Neural crest cell (in vitro differentiated cells): ENCODE measurements at places on chromosomes 1 and 21.

DNA sequence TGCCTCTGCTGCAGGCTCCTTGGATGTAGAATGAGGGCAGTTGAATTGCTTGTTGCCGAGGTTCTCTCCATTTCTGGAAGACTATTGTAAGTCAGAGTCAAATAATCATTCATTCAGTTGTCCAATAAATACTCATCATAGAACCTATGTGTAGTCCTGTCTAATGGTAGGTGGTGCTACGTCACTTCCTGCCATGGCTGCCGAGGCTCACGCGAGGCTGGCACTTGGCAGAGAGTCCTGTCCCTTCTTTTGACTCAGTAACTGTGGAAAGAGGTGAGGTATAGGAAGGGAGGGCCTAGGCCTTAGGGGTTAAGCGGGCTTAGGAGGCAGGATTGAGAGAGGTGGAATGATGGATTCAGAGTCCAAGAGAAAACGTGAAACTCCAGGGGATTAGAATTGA is 9.7 kb downstream of the ADARB1 start:
- DNase-seq = no peak

DNA sequence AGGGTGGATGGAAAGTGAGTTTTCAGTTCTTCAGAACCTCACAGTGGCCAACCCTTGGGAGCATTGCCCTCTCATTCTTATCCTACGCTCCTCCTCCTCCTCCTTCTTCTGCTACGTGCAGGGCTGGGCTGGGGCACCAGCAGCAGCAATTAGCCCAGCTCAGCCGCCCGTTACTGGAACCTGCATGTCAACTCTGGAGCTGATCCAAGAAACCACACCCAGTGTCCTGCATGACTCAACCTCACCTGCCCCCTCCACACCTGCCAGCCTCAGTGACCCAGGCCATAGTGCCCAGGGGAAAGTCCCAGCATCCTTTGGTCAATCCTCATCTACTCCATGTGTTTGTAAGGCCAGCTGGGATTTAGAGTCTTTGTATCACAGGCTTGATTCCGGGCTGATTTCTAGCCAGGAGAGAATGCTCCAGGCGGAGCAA is 12.6 kb downstream of the ELF3 start:
- DNase-seq = no peak

- no peak for DNase-seq
These were observed 2.3 kb downstream of the SLC2A5 start for GRCh38 chr1:9066945-9067807.

DNA sequence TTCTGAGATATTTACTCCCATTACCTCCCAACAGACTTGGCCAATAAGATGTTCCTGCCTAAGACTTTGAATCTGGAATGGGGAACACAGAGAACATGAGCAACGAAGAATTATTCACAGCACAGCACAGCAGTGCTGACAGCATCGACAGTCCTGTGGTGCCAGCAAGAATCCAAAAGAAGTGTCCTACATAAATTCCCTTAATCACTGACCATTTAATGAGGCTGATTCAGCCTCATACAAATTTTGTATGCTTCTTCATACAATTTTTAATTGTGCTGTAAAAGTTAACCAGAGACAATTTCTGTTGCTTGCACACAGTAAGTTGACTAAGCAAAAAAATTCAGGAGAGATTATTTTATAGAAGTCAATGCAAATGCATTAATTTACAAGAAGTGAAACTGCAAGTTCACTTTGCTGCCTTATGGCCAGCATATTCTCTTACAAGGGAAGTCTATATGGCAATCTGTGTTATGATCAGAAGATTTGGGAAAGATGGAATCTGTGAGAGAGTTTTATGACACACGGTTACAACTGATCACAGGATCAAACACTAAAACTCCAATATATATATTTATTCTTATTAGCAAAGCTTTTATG is 855.9 kb downstream of the LTN1 start:
- DNase-seq = no peak

- DNase-seq = peak; percentile 29
These were observed 262.9 kb upstream of the PROX1 start for GRCh38 chr1:213724640-213725536.

- no peak for DNase-seq
These were observed 1351.6 kb downstream of the AMY1C start for GRCh38 chr1:105101261-105101660.

GRCh38 chr1:36912365-36912865 is 121.9 kb downstream of the GRIK3 start:
- no peak for DNase-seq

GRCh38 chr1:186183219-186183618 is 191.8 kb downstream of the TPR start:
- DNase-seq = no peak

DNA sequence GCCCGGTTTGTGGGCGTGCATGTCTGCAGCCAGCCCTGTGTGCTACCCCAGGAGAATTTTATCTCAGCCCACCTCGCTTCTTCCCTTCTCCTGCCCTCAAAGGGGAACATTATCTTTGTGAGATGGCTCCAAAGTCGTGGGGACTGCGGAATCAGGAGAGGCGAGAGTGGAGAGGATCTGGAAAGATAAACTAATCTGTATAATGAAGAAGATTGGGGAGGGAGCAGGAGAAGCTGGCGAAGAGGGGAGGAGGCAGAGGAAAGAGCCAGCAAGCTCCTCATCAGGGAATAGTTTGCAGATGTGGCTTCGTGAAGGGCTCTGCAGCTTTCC is 310.3 kb downstream of the MATN1 start:
- no peak for DNase-seq

DNA sequence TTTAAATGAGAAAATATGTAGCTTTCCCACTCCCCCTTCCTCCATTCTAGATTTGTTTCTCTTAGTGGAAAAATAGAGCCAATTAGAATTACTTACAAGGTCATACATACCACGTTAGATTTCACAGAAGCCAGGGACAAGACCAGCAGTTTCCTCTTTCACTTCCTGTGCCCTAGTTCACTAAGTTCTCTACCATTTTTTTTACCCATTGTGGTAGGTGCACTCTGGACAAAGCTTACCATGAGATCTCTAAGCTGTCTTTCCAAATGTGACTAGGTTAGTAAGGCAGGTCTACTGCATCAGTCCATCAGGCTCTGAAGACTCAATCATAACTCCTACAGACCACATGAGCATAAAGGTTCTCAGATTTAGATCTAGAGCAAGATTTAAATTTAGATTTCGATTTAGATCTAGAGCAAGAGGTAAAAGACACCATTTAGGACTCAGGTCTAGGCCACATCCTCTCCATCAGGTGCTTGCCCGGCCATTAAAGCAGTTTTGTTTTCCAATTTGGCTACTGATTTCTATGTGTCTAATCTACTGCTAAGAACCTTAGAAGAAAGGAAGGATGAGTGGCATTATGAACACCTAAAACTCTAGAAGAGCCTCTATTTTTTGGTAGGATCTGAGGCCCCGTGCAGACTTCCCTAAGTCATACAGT is 235.3 kb downstream of the FAF1 start:
- DNase-seq = no peak

DNA sequence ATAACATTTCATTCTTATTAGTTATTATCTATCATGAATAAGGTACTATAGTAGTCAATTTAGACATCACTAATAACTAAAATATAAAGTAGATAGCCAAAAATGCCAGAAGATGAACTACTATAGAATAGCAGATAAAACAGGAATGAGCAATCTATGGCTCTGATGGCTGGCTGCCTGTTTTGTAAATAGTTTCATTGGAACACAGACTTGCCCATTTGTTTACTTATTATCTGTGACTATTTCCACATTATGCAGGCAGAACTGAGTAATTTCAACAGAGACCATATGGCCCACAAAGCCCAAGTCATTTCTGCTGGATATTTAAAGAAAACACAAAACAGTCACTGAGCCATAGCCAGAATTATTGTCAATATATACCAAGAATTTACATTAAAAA is 222.1 kb downstream of the COL24A1 start:
- DNase-seq = no peak

DNA sequence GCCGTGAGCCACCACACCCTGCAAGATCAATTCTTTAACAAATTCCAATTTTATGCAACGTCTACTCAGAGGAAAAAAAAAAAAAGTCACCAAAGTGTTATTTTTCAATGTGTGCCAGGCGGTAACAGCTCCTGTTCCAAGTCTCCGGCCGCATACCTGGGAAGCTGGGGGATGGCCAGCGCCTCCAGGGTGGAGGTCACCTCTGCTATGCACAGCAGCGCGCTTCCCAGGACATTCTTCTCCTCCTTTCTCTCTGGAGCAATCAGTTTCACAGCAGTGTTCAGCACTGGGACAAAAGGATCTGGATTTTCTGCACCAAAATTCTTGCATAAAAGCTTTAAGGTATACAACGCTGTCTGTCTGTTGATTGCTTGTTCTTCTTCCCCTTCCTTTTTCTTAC is 34.3 kb downstream of the LGALS8 start:
- no peak for DNase-seq

DNA sequence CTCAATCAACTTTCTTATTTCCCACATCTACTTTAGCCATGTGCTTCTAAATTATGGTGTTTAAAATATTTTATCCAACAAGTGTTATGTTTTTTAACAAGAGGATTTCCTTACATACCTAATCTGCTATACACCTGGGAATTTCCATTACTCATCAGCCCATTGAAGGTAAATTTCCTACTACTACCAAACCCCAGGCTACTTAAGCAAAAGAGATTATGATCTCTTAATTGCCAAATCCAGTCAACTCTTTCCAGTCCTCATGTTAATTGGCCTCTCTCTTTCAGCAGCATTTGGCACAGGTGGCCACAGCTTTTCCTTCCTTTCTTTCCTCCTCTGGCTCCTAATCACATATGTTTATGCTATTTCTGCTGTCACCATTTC is 5.1 kb upstream of the C1orf162 start:
- DNase-seq = no peak

DNA sequence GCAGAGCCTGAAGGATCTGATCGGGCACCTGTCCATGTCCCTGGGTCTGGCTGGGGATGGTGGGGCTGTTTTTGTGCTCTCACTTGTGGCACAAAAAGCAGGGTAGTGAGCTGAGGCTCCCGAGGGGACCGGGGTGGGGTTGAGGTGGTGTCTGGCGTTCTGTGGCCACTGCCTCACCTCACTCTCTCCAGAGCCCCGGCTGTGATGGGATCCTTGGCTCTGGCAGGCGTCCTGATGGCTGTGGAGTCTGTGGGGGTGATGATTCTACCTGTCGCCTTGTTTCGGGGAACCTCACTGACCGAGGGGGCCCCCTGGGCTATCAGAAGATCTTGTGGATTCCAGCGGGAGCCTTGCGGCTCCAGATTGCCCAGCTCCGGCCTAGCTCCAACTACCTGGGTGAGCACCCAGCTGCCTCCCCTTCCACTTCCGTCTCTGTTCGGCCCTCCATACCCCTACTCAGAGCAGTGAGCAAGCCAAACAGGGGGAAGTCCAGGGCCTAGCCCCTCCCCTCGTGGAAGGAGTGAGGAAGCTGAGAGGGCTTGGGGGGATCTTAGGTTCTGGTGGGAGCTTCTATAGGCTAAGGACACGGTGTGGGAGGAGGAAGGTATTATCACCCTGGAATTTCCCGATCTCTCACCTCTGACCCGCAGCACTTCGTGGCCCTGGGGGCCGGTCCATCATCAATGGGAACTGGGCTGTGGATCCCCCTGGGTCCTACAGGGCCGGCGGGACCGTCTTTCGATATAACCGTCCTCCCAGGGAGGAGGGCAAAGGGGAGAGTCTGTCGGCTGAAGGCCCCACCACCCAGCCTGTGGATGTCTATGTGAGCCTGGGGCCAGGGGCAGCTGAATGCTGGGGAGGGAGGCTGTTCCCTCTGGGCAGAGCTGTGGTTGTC is 7.0 kb downstream of the ADAMTSL4 start:
- DNase-seq = no peak

- DNase-seq = no peak
These were observed 102.9 kb downstream of the GABPA start for GRCh38 chr21:25837533-25838265.

GRCh38 chr1:92804721-92805201 is 19.9 kb upstream of the EVI5 start:
- peak; percentile 3 for DNase-seq

DNA sequence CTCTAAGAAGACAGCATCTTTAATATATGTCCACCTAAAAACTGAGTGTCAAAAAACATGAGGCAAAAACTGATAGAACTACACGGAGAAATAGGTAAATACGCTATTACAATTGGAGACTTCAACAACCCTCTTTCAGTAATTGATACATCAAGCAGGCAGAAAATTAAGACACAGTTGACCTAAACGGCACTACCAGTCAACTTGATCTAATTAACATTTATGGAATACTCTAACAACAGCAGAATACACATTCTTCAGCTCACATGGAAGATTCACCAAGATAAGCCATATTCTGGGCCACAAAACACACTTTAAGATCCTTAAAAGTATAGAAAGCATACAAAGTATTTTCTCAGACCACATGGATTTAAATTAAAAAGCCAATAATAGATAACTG is 137.6 kb downstream of the CLIC6 start:
- DNase-seq = no peak

GRCh38 chr1:116912846-116913245 is 3.1 kb downstream of the PTGFRN start:
- DNase-seq = no peak

GRCh38 chr1:27074175-27074780 is 61.6 kb upstream of the TENT5B start:
- DNase-seq = no peak

- DNase-seq = no peak
These were observed at the start of gene IGSF21 for GRCh38 chr1:18107369-18108298. Gene IGSF21, plus strand, starts transcription at chr1:18107798. Its CDS starts 331 bp downstream, at chr1:18108129.

GRCh38 chr1:107990606-107991005 is 25.6 kb upstream of the VAV3 start:
- DNase-seq = no peak

- no peak for DNase-seq
These were observed 60.6 kb upstream of the STUM start for GRCh38 chr1:226487921-226488320.

DNA sequence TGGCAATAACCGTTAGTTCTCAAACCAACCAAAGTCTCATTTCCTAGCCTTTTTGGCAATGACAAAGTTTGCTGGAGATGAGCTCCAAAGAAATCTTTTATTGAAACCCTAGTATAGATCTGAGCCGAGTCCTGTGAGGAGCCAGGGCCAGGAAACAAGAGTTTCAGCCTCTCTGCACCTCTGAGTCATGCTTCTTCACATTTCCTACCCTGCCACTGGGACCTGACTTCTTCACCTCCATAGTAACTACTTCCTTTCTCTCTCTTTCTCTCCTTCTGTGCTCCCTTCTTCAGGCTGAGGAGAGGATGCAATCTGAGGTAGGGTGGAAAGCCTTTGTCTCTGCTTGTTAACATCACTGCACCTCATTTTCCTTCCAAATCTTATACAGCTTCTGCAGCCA is 38.7 kb upstream of the IPO9 start:
- no peak for DNase-seq

DNA sequence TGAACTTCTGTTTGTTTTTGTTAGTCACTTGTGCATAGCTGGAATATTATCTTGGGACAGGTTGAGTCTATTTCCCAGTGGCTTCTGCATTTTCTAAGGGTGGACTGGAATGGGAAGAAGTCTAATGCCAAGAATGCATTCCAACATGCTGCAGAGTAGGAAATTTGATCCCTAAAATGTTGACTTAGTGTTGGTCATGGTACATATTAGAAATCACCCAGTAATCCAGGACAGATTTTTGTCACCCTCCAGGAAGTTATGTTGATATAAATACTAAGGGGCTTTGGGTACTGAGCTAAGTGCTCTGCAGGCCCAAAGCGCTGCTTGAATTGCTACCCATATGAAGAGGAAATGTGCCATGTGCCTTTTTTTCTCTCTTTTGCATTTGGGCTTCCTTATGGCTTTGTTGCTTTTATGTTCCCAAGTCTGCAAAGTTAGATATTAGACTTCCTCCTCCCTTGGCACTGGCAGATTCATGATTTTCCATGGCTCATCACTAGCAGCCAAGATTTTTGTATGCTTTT is 10.0 kb downstream of the ARID1A start:
- no peak for DNase-seq

GRCh38 chr1:66267201-66267940 is 266.6 kb upstream of the SGIP1 start:
- no peak for DNase-seq

- DNase-seq = peak; percentile 84
These were observed 814 bp upstream of the DYRK3 start for GRCh38 chr1:206634365-206635079.
